ENCODE measurements at places on chromosomes 2 and 18. TPM values are rescaled to one million over a fixed set of nuclear protein-coding genes. Genes with fewer than 3 reads are reported as not detected.
A peak's percentile ranks its signal among the peaks of the same experiment; 100 is the strongest.

Gene DSG3
- total RNA-seq = not detected

Gene SAG
- not detected for total RNA-seq

Gene KCNG2
- 0.34 TPM for total RNA-seq

Gene IL36RN
- not detected for total RNA-seq

Gene OTOS
- total RNA-seq = not detected

Gene PNO1
- total RNA-seq = 24.0 TPM

Gene RAD51AP2
- 0.30 TPM for total RNA-seq

Gene GRB14
- total RNA-seq = 14.9 TPM

Gene GTF2A1L
- total RNA-seq = not detected

Gene CCDC178
- not detected for total RNA-seq

Gene LIMS2
- total RNA-seq = 2.5 TPM

Gene SPDYA
- total RNA-seq = 0.30 TPM

DNA sequence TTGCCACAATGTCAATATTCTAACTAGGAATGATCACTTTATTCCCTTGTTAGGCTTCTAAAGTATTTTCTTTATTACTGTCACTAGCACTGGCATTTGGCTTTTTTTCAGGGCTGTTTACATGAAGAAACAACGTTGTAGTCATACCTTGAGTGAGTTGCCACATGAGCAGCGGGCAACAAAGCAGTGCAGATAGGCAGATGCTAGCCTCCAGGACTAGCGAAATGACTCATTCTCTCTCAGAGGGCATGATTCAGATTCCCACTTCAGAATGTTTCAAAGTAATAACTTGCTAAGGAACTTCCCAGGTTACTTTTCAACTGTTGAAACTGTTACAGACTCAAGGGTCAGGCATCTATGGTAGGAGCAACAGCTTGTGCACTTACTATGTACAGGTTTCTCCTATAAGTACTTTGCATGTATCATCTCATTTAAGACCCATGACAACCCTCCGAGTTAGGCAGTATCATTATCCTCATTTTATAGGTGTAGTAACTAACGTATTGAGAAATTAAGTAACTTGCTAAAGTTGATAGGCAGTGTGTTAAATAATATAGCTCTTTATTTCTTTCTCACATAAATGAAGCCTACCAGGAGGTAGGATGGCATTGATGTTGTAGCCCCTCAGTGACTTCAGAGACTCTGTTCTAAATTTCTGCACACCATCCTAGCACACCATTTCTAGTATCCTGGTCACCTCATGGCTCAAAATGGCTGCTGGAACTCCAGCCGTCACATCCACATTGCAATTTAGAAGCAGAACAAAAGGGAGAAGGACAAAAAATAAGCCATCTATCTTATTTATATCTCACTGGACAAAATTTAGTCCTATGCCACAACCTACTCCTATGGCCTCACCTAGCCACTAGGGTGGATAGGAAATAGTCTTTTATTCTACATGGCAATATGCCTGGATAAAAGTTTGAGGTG, 83.3 kb downstream of the ICOS start:
- no peak for DNase-seq

DNA sequence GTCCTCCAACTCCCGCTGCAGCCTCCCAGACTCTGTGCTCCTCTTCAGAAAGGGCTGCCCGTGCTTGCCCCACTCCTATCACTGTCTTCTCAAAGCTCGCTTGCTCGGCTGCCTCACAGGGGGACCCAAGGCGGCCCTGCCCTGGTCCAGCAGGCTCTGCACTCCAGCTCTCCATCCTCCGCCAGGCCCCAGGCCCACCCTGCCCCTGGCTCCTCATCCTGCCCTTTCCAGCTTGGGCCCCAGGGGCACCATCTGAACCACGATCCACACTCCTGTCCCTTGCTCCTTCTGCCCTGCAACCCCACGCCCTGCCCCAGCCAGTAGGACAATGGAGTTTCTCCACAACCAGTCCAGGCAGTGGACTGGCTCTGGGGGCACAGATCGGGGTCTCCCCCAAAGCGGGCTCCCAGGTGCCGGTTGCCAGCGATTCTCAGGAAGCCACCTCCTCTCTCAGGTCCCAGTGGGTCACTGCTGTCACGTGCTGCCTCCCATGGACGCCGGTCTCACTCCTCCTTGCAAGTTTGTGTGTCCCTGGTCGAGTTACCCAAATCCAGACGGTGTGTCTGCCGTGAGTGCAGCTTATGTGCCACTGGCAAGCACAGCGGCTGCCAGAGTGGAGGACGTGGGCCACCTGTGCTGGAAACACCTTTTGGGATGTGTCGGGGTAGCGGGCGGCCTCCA, 238.5 kb downstream of the HDAC4 start:
- no peak for DNase-seq

- no peak for DNase-seq
Measured at GRCh38 chr2:601387-601698, 75.9 kb downstream of the TMEM18 start.

DNA sequence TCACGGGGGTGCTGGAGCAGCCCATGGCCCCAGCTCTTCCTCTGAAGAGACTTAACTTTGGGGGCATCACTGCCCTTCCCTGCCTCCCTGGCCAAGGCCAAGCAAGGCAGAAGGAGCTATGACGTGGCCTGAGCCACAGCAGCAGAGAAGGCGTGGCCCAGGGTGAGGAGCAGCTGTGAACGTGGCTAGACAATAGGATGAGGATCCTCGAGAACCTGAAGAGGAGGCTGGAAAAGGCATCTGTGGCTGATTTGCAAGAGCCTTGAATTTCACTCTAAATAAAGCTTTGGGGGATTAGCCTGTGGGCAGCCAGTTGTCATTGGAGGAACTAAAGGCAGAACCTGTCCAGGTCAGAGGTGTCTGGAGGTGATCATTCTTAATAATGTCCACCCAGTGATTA, 652.9 kb upstream of the ID2 start:
- no peak for DNase-seq

DNA sequence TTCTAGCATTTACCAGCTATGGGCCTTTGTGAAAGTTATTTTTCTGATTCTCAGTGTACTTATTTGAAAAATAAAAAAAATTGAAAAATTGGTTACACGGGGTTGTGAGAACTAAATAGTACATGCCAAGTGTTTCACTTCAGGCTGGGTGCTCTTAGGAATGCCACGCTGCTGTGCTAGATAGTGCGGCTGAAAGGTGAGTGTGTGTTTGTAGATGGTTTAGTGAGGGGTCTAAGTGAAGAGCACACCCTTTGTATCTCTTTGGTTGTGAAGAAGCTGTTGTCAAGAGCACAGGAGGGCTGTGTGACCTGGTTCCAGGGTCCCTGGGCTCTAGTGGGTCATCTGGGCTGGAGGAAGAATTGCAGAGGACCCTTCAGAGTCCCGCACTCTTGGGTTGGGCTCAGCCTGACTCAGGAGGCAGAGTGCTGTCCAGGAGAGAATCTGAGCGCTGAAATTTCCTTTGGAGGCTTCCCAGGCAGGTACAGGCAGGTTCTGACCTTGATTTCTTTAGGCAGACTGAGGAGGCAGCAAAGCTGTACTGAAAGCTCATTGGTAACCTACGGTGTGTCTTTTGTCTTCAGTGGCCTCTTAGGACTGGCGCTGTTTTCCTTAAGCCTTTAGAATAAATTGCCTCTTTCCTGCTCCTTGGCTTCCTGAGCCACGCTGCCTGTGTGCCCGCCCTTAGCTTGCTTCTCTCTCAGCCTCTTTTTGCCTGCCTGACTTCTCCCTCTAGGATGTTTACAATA, 44.4 kb downstream of the MAP4K4 start:
- peak; percentile 27 for DNase-seq

DNA sequence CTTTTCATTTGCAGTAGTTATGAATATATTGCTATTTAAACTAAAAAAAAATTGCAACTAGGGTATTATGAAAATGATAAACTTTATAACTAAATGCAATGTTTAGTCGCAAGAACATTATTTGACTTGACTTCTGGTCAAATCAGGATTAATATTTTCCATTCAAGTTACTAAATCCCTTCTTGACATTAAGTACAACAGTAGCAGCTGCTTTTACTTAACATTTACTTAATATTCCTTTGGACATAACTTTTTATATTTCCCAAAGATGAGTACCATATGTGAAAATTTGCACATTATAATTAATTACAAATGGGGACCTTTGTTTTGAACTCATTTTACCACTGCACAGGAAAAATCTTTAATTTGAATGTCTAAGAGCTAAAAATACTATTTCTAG, 74.0 kb downstream of the PMS1 start:
- DNase-seq = no peak

DNA sequence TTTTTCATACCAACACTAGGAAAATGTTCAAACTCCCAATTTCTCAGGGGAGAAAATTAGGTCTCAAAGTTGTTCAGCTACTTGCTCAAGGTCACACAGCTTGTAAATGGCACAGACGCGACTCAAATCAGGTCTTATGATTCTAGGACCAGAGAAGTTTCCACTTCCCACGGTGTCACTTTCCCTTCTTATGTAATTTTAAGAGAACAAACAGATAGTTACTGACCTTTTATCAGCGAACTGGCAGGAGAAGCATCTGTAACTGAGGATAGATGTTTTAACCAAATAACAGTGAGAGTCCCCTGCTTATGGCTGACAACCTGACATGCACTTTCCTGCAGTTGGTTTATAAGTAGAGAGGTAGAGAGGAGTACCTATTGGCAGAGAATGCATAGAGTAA, 2.1 kb upstream of the KCNJ3 start:
- DNase-seq = no peak

- no peak for DNase-seq
Measured at GRCh38 chr2:236758406-236758805, 188.8 kb downstream of the ACKR3 start.

- DNase-seq = no peak
Measured at GRCh38 chr2:144738749-144739148, 218.8 kb upstream of the ZEB2 start.

DNA sequence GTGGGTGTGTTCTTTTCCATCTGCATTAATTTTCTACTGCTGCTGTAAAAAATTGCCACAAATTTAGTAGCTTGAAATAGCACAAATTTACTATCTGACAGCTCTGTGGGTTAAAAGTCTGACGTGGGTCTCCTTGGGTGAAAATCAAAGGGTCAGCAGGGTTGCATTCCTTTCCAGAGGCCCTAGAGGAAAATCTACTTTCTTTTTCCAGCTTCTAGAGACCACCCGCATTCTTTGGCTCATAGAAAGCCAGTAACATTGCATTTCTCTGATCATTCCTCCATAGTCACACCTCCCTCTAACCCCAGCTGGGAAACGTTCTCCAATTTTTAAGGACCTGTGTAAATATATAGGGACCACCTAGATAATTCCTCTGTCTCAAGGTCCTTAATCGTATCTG, 128.8 kb downstream of the ATL2 start:
- DNase-seq = no peak

DNA sequence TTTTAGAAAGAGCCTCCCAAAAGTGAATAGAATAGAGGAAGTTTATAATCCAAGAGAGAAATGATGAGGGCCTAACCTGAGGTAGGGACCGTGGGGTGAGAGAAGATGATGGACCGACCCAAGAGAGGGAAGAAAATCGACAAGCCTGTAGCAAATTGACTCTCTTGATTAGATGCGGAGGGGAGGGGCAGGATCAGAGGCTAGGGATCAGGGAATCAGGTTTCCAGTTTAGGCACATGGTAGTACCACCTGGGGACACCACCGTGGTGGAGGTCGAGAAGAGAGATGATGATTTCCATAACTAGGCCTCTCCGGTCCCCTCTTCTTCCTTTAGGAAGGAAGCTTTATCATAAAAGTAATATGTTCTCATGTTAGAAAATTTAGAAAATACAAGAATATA, 108.7 kb upstream of the ALPP start:
- DNase-seq = no peak

DNA sequence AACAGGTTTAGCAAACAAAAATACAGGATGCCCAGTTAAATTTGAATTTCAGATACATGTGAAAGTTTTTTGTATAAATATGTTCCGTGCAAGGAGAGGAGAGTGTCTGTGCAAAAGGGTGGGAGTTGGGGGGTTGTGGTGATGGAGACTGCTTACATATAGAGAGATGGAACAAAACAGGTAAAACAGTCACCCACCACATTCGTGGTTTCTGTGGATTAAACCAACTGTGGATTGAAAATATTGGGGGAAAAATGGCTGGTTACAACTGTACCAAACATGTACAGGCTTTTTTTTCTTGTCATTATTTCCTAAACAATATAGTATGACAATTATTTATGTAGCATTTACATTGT, 245.7 kb downstream of the TNS1 start:
- DNase-seq = no peak

DNA sequence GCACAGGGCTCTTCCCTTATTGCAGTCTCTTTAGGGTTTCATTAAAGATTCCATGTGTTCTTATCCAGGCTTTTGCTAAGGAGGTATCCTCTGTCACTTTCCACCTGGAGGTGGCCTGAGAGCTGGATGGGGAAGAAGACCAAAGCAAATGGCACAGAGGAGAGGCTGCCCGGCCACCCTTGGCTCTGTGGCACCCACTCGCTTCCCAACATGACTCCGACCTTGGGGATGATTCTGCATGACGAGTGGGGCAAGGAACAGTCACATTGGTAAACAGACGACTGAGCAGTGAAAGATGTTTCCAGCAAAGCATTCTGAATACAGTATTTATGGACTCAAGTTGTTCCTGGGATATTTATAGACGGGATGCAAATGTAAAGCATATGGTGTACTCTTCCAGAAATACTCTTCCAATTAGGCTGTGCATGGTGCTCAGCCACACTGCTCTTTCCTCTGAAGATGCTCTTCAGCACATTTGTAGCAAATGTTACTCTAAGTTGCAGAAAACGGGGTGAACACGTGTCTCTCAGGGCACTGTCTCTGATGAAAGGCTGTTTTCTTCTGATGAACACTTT, 377.1 kb upstream of the HS6ST1 start:
- no peak for DNase-seq

DNA sequence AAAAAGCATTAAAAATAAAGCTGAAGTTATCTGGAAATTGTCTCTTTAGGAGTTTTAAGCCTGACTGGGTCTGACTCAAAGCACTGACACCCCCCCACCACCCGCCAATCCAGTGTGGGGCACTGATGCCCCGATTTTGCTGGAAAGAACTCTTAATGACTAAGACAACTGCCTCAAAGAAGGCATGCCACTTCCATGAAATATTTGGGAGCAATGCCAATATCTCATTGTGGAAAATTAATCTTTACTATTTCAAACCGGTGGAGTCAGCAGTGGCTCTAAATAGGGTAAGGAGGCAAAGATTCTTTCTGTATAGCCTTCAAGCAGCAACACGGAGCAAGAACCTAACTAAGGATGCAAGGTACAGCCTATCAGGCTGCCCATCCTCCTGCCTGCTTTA, 4.5 kb downstream of the FKBP7 start:
- DNase-seq = no peak

- no peak for DNase-seq
Measured at GRCh38 chr2:103232865-103233264, 471.0 kb downstream of the TMEM182 start.

DNA sequence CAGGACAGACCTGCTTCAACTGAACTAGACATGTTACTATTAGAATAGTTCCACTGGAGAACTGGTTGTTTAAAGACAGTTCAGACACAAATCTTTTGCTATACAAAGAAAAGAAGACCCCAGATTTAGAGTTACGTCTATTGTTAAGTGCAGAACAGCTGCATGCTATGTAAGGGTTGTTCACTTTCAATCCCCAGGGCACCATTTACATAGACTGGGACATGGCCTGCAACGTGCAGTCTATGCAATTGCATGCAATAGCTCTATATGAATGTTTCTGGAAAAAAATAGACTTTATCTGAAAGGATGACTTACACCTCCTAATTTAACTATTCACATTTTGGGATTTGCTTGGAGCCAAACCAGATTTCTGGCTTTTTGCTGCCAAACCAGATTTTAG, 36.1 kb upstream of the DPP10 start:
- DNase-seq = no peak

Data from WTC11 (cell line).